Fibroblast of skin of left quadriceps (primary cell): ENCODE measurements at places on chromosomes 1 and 21.

DNA sequence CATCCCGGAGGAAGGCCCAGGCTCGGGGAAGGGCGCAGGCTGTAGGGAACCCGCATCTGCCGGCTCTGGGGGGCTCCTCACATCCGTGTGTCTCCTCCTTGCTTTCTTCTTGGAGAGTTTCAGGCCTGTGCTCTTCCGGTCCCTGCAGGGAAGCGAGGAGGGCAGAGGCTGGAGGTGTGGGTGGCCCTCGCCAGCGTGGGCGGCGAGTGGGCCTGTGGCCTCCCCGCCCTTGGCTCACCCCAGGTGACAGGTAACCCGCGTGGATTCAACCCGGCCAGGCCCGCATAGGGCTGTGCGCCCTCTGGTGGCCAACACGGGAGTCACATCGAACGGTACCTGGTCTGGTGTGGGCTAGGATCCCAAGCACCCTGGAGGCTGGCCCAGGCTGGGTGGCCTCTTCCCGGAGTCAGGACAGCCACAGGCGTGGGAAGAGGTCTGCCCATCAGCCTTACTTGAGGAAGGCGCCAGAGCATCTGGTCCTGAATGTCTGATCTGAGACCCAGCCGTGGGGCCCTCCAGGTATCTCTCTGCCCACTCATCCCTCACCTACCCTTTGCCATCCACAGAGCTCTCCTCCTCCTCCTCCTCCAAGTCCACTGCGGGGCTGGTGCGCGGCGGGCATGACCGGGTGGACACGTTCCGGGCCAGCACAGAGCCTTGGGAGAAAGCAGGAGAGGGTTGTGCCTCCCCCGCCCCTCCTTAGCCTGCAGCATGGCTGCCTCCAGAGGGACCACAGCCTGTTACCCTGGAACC, 9.6 kb upstream of the TNFRSF25 start:
- no peak for DNase-seq

DNA sequence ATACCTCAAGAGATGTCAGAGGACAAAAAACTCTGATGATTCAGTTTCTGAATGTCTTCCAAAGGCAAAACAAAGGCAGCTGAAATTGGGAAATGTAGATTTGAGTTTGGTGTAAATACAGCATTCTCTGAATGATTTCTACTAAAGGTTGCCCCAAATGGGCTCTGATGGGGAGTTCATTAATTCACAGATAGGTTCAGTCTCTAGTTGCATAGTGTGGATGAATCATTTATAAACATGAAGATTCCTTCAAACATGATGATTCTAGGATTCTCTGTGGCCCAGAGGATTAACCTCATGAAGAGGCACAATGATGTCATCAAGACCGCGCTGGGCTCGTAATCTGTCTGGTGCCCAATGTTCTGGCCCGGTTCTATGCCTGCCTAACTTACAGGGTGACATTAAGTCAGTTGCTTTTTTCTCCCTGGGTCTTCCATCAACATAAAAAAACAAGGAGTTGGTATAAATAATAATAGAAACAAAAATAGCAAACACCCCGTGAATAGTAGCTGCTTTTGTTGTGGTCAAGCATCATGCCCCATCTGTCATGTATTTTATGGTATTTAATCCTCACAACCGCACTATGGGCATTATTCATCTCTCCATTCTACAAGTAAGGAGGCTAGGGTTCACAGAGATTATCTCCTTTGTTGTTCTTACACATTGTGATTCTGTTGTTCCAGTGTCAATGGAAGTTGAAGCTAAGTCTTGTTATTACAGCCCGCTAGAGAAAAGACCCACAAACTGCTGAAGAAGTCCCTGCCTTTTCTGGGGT, 509.6 kb upstream of the USP24 start:
- peak; percentile 91 for DNase-seq

- DNase-seq = no peak
Observed at GRCh38 chr1:63836830-63837229, 63.0 kb downstream of the ROR1 start.

GRCh38 chr1:98417820-98418219, 243.7 kb upstream of the SNX7 start:
- DNase-seq = no peak

GRCh38 chr1:225881081-225881958, 860 bp downstream of the TMEM63A start:
- DNase-seq = no peak

DNA sequence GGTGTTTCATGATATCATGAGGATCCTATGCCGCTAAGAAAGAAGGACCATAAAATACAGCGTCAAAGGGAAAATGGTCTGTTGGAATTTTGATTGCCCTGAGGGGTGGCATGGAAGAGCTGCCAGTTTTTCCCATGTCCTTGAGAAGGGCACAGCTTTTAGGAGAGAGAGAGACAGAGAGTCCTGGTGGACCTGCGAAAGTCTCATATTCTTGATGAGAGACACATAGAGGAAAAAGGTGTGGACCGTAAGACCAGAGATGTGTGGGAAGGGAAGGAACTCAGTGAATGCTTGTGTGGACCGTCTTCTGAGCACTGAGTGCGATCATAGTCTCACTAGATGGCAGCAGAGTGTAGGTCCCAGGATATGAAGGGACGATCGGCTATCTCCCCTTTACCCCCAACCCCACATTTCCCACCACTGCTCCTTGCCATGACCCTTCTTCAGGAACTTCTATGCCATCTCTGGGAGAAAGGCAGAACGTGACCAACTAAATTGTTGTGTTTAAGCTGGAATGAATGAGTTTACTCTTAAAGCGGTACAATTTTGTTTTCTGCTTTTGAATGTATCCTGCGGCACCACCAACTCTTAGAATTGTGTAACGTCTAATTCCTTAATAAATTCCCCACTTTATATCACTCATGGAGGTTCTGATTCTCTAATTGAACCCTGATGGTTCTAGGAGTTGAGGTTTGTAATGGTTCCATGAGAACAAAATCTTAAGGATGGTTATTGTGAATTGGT, 117.7 kb downstream of the CTH start:
- DNase-seq = no peak

DNA sequence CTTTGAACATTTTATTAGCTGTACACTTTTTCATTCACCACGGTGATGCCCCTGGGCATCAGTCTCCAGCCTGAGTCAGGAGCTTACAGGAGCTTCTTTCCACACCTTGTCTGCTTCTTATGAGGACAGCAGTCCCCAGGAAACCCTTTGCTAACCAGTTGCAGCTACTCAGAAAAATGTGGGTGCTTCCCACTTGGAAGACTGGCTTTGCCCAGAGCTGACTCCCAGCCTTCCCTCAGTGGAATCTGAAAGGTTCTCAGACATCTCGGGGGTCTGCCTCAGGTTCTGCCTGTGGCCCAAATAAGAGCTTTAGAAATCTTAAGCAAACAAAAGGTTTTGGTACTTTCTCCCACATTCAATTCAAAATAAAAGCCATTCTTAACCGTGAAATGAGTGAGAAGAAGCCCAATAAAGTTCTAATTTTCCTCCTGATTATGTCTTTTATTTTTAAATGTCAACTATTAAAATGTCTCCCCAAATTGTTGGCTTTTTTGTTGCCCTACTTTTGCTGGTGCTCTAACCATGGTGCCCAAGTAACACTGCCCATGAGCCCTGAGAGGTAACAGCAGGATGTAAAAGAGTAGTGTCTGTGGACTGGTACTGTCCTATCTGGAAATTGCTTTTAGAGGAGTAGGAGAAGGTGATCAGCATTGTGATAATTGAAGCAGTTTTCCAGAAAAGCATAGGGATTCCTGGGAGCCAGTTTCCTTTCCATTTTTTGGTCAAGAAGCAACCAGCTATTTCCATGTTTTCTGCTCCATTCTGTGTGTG, 5.6 kb downstream of the C1orf53 start:
- DNase-seq = no peak

DNA sequence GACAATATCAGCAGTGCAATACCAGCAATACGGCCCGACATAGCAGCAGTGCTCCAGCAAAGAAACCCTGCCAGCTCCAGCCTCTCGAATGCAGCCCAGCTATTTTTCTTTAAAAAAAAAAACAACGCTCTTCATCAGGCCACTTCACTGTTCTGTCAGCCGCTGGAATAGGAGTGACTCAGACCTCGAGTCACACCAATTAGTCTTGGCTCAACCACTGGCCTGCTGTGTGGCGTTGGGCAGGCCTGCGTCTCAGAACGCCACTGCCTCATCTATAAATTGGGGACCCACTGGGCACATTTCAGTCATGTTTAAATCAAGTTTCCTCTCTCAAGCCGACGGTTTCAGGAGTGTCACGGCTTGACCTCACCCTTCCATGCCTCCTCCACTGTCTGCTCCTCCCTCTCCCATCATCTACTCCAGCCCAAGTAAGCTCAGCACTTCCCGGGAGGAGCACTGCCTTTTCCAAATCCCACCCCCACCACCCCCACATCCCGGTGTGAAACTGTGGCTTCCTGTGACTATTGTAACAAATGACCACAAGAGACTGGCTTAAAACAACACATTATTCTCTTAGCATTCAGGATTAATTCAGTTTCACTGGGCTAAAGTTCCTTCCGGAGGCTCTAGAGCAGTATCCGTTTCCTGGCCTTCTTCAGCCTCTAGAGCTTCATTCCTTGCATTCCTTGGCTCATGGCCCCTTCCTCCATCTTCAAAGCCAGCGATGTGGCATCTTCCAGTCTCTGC, 71.9 kb upstream of the EFHD2 start:
- DNase-seq = no peak

- no peak for DNase-seq
Observed at GRCh38 chr1:186104459-186104858, 270.6 kb downstream of the TPR start.

- DNase-seq = peak; percentile 36
Observed at GRCh38 chr21:39484711-39485276, 33.0 kb downstream of the SH3BGR start.

GRCh38 chr1:215606564-215607168, 39.6 kb downstream of the KCTD3 start:
- DNase-seq = no peak

GRCh38 chr1:107821340-107821739, 143.6 kb downstream of the VAV3 start:
- no peak for DNase-seq

DNA sequence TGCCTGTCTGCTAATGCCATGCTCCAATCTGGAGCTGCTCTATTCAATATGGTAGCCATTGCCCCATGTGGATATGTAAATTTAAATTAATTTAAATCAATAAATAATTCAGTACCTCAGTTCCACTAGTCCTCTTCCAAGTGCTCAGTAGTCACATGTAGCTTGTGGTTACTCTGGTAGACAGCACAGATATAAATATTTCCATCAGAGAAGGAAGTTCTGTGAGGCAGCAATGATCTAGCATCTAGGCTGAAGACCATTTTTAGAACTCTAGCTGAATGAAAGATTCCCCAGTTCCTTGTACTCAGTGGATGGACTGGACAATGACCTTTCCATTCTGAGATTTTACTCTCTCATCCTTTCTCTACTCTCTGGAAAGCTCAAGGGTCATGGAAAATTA, 25.8 kb upstream of the CAPZB start:
- DNase-seq = no peak

GRCh38 chr1:59146651-59147358, 150.1 kb upstream of the FGGY start:
- no peak for DNase-seq

- DNase-seq = no peak
Observed at GRCh38 chr1:14919289-14919688, 234.3 kb upstream of the TMEM51 start.

DNA sequence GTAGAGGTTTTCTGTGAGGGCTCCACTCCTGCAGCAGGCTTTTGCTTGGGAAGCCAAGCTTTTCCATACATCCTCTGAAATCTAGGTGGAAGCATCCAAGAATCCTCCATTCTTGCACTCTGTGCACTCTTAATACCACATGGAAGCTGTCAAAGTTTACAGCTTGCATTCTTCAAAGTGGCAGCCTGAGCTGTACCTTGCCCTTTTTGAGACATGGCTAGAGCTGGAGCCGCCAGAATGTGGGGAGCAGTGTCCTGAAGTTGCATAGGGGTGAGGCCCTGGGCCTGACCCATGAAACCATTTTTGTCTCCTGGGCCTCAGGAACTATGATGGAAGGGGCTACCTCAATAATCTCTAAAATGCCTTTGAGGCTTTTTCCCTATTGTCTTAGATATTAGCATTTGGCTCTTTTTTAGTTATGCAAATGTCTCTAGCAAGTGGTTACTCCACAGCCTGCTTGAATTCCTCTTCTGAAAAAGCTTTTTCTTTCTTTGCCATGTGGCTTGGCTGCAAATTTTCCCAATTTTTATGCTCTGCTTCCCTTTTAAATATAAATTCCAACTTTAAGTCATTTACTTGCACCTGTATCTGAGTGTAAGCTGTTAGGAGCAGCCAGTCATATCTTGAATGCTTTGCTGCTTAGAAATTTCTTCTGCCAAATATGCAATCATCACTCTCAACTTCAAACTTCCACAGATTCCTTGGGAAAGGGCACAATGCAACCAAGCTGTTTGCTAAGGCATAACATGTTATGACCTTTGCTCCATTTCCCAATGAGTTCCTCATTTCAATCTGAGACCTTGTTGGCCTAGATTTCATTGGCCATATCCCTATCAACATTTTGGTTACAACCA, 92.1 kb upstream of the ARTN start:
- no peak for DNase-seq

GRCh38 chr21:16073586-16073985, 343.8 kb downstream of the USP25 start:
- DNase-seq = no peak

DNA sequence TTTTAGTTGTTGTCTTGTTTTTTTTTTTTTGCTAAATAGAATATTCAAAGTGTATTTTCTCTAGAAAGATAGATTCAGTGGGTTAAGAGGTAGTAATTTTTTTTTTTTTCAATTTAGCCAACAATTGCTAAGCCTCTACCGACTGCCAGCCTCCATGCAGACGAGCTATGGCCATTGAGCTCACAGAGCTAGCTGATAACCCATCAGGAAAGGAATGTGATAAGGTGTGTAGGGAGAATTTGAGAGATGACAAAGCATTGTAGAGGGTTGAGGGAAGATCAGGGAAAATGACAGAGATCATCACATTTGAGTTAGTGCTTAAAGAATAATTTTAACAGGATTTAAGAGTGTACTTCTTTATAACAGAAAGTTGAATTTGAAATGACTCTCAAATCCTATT, 30.6 kb downstream of the DNM3 start:
- DNase-seq = no peak

DNA sequence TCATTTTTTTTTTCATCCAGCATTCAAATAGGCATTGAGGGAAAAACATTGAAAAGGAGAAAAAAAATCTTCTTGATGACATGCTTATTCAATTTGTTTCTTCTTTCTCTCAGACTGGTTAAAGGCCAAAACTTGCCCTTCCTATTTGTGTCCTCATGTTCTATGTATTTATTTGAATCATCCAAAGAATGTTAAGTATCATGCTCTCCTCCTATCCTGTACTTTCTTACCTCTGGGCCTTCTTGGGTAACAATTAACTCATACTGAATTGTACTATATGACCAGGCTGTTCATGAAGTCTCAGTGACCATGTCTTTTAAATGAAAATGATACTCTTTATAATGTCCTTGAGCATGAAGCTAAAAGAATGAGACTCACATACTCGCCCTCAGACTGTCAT, 36.5 kb upstream of the DENND1B start:
- DNase-seq = no peak

GRCh38 chr1:153578490-153578889, 12.8 kb upstream of the S100A2 start:
- DNase-seq = peak; percentile 52

- DNase-seq = peak; percentile 11
Observed at GRCh38 chr1:246274186-246274585, 232.9 kb downstream of the SMYD3 start.
